ENCODE measurements at places on chromosomes 13 and 19.

GRCh38 chr13:28626266-28626665 is 32.7 kb upstream of the POMP start:
- DNase-seq: no peak

GRCh38 chr19:3369337-3370213 is 3.2 kb downstream of the NFIC start:
- DNase-seq: no peak

GRCh38 chr13:42581427-42581826 is 7.5 kb downstream of the TNFSF11 start:
- DNase-seq: no peak

DNA sequence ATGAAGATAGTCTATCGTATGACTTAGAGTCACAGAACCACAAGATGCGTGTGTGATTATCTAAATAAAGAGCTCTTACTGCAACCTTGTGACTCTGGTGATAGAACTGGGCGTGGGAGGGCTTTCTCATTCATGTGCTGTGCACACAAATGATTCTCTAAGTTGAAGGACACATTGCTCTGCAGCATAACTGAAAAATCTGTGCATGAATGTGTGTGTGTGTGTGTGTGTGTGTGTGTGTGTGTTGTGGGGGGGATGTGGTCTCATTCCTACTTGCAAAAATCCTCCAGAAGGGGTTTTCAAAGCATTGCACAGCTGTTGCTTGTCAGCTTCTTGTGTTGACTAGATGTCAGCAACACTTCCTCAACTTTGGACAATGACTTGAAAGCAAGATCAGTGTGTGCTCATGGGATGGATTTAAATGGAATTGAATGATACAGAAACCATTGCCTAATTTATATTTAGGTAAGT is 22.4 kb downstream of the LRCH1 start:
- DNase-seq: no peak

DNA sequence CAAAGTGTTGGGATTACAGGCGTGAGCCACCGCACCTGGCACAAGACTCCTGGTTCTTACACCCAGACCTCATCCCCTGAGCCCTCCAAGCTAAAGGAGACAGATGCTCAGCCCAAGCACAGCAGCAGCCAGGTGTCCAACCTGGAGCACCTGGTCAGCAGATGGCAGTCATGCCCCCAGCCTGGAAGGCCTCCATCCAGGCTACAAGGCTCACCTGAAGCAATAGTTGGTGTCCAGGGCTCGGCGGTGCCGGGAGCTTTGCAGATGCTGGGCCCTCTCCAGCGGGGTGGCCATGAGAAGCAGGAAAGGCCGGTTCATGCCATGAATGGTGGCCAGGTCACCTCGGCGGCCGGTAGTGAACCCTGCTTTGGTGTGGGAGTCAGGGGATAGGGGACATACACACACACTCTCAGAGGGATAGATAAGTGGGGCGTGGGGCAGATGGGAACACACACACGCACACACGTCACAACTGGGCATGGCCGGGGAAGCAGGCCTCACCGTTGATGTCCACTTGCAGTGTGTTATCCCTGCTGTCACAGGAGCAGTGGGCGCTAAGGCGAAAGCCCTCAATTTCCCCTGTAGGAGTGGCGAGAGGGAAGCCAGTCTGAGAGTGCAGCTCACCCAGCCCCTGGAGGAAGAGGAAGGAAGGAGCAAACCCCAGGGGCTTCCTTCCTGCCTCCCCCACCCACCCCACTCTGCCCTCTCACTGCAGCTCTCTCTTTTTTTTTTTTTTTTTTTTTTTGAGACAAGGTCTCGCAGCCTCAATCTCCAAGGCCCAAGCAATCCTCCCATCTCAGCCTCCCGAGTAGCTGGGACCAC is 11.8 kb downstream of the TGFB1 start:
- DNase-seq: no peak

DNA sequence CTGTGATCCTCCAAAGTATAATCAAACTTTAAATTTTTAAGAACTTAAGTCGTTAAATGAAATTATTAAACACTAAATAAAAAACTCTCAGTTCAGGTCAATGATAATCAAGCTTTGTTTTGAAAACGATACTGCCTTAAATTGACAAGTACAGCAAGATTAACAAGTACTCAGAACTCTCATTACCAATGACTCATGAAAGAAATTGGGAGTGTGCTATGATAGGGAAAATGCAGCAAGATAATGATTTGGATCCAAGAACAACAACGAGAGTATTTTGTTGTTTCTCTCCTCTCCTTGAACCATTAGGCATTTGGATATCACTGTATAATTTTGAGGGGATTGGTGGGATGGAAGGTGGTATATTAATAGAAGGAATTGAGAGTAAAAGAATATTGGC is 10.2 kb downstream of the N4BP2L2 start:
- no peak for DNase-seq

- no peak for DNase-seq
Observed at GRCh38 chr13:101384929-101385328, 31.4 kb downstream of the NALCN start.

DNA sequence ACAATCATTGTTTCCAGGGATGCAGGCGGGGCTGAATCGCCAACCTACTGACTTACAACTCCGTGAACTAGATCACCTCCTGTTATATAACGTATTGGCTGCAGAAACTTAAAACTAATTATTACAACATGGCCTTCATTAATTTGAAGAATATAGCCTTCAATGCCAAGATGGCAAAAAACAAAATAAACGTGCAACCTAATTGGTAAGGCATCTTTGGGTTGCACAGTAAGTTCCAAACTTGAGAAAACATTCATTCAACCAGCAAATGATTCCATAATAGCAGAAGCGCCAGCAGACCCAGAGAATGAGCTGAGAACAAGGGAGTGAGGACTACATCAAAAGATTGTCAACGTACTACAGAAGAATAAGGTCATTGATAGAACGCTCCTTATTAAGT is 39.8 kb downstream of the DACH1 start:
- no peak for DNase-seq

DNA sequence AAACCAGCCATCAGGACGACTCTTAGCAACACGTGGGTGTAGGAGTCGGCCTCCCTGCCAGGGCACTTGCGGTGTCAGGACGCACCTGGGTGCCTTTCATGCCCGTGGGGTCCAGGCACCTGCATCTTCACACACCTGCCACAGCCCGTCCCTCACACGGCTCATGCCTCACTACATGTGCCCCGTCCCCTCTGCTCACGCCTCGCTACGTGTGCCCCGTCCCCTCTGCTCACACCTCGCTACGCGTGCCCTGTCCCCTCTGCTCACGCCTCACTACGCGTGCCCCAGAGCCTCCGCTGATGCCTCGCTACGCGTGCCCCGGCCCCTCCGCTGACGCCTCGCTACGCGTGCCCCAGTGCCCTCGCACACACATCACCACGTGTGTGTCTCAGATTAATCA is 58.0 kb upstream of the F7 start:
- no peak for DNase-seq

- no peak for DNase-seq
Observed at GRCh38 chr13:30178976-30179375, 128.4 kb downstream of the KATNAL1 start.

- no peak for DNase-seq
Observed at GRCh38 chr13:30149248-30149647, 158.1 kb downstream of the KATNAL1 start.

- no peak for DNase-seq
Observed at GRCh38 chr13:99686157-99686572, 184.9 kb downstream of the TM9SF2 start.

DNA sequence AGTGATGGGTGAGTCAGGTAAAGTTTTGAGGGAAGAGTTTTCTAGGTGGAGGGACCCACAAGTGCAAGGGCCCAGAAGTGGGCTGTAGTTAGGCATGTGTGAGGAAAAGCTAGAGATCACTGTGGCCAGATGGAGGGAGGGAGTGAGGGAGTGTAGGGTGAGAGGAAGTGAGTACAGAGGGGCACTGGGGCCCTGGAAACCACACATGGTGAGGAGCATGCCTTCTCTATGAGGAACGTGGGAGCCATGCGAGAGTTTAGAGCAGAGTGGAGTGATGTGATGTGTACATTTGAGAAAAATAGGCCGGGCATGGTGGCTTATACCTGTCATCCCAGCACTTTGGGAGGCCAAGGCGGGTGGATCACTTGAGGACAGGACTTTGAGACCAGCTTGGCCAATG is 14.7 kb upstream of the SHKBP1 start:
- DNase-seq: no peak

DNA sequence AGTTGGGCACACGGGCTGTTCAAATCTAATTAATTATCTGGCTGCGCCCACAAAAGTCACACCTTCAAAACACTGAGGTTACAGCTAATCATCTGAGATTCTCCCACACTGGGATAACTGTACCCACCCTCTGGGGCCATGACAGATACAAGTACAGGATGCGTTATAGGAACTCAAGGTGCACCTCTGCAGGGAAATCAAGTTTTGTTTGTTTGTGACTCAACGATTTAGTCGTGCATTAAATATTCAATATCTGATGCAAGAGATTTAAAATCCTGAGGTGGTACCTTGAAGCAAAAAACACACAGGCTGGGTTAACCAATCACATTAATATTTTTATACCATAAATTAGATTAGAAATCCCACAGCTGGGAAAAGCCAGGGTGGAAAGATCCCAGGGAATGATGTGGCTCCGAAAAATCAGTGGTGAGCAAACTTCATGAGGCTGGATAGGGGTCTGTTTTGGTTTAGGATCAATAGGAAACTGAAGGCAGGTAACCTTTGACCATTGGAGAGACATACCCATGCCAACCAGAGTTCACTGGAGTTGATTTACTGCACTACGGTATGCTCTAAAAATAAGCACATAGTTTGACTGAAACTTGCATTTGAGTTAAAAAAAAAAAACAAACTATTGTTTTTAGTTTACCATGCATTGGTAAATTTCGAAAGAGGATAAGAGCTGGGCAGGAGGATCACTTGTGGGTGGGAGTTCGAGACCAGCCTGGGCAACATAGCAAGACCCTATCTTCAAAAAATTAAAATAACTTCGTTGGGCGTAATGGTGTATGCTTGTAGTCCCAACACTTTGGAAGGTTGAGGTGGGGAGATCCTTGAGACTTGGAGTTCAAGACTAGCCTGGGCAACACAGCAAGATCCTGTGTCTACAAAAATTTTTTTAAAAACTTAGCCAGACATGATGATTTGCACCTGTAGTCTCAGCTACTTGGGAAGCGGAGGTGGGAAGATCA is 23.9 kb upstream of the CEBPG start:
- DNase-seq: no peak

- no peak for DNase-seq
Observed at GRCh38 chr19:4015705-4016402, 8.3 kb downstream of the PIAS4 start.

DNA sequence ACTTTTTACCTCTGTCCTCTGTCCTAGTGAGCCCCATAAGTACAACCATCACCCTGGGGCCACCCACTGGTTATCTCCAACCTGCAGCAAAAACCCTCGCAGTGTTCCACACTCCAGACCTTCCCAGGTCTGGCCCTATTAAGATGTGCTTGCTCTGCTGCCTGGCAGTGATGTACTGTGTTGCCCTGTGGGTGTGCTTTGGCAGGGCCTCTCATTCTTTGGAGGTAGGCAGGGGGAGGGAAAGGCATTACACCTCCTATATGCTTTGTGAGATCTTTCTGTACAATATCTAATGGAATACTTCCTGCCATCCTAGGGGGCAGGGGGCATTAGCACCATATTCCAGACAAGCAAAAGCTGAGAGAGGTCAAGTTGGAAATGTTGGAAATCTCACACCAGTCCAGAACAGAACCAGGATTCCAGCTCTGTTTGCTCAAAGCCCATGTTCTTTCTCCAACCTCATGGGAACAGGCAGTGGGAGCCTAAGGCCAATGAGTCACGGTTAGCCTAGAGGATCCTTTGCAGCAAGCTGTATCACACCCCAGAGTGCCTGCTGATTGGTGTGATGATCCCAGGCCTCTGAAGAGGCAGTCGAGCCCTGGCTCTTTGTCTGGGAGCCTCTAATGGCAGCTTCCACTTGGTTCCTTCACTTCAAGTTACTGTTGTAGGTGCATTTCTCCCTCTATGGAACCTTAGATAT is 59.7 kb upstream of the UBL3 start:
- no peak for DNase-seq

- DNase-seq: no peak
Observed at GRCh38 chr19:44644402-44645016, 799 bp downstream of the PVR start.

GRCh38 chr19:49520705-49521319 is 7.0 kb upstream of the RCN3 start:
- DNase-seq: no peak

- DNase-seq: no peak
Observed at GRCh38 chr19:27764186-27764804, 1448.7 kb downstream of the UQCRFS1 start.

GRCh38 chr13:90738881-90739280 is 608.6 kb upstream of the MIR17HG start:
- DNase-seq: no peak

- DNase-seq: no peak
Observed at GRCh38 chr19:14111486-14111885, 6.1 kb downstream of the PRKACA start.

DNA sequence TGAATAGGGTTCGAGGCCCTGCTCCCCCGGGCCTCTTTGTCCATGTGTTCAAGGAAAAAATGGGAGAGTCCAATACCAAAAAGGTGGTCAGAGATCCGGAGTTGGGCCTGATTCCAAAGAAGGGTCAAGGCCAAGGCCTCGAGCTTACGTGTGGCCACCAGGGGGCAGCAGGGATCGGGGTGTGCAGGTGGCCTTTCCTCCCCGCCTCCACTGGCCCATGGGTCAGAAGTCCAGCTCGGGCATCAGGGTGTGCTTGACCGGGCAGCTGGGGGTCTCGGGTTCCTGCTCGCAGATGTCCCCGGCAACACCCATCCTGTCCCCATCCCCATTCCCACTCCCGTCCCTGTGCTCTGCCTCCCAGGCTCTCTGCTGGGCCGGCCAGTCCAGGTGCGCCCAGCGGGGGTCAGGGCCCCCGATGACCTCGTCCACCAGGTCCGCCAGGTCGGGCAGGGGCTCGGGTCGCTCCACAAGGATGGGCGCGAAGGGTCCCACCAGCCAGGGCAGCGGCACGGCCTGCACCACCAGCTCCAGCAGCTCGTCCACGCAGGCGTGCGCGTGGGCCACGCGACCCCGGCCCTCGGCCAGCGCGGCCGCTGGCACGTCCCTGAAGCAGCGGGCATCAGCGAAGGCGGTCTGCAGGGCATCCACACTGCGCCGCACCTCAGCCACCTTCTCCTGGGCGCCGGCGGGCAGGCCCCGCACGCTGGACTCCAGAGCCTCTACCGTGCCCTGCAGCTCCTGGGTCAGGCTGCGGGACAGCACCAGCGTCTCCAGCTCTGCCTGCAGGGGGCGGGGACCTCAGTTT is 5.2 kb upstream of the PLIN4 start:
- no peak for DNase-seq

Data from activated gamma-delta T cell treated with Interleukin-2 at 50 U/mL for 16 hours (primary cell).